Activated CD8-positive, alpha-beta T cell treated with anti-CD3 and anti-CD28 coated beads for 36 hours (primary cell): ENCODE measurements at places on chromosomes 13 and 19.

DNA sequence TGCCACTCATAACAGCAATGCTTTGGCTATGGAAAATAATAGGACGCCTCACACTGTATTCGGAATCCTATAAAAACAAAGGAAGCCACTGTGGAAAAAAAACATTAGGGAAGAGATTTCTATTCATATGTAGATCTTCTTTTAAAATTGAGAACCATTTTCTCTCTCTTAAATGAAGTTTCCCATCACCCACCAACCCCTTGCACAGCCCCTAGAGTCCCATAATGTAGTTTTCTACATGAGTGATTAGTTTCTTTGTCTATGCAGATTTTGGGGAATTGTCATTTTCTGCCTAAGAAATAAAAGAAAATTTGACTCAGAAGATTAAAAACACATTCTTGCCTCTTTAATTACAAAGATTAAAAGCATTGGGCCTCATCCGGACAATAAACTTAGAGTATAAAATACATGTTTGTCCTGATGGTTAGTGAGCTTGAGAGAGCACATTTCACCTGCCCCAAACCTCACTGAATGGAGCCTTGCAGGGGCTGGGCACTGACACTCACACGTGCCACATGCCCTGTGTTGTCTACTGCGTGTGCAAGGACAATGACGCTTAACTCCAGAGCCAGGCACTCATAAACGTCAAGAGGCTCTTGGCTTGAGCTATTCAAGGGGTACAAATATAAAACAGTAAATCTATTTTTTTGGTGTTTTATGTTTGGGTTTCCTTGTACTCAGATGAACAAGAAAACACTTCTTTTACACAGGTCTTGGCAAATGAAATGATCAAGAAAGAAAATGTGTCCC, 40.0 kb upstream of the KL start:
- no peak overlapping the region for H3K4me3 ChIP-seq
- peaks cover 3% of the 10 kb centered on the region for H3K27me3 ChIP-seq
- no peak overlapping the region for H3K27ac ChIP-seq

DNA sequence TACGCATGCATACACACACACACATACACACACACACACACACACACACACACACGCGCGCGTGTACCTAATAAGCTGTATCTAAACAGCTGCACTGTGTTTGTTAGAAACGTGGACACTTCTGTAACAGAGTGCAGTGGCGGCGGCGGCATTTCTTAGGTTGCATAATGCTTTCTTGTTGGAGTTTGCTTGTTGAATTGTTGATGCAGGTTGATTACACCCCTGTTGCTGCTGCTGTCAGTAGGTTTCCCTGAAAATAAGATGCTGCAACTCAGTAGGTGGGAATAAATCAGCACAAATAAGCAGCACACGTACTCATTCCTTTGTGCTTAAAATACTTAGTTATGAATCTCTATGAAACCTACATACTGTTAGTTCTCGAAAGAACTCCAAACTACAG, 479.2 kb downstream of the LIG4 start:
- no peak overlapping the region for H3K4me3 ChIP-seq
- DNase-seq, result no peak
- no peaks in the 10 kb centered on the region for H3K36me3 ChIP-seq
- no peaks in the 10 kb centered on the region for H3K4me1 ChIP-seq

GRCh38 chr19:13979244-13979615, 26.9 kb downstream of the RFX1 start:
- peaks cover 23% of the 10 kb centered on the region for H3K4me1 ChIP-seq
- no peaks in the 10 kb centered on the region for H3K27me3 ChIP-seq
- peaks cover 7% of the 10 kb centered on the region for H3K36me3 ChIP-seq
- peak overlapping the region; percentile 42 for H3K27ac ChIP-seq

DNA sequence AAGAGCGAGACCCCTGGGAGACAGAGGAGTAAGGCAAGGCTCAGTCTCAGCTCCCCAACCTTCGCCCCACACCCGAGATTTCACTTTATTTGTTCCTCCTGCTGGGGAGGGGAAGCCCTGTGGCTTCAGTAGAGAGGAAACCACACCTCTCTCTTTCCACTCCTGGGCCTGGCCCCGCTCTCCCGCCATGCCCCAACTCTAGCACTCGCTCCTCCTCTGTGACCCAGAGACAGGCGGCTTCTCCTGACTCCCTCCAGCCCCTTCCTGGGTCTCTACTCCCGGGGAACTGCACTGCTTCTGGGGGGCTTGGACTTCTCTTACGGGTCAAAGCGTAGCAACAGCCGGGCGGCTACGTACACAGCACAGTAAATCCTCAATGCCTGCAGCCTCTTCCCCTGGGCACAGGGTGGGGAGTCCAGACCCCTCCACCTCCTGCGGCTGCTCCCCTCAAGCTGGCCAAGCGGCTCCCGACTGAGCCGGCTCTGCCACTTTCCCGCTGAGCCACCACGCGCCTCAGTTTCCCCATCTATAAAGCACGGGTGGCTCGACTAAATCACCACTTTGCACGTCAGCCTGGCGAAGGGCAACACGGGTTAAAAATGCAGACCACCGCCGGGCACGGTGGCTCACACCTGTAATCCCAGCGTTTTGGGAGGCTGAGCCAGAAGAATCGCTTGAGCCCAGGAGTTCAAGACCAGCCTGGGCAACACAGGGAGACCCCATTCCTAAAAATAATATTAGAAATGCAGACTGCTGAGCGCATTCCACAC, 1.4 kb downstream of the RNF126 start:
- H3K36me3 ChIP-seq, result peaks cover 31% of the 10 kb centered on the region
- peaks cover 31% of the 10 kb centered on the region for H3K4me1 ChIP-seq
- no peaks in the 10 kb centered on the region for H3K27me3 ChIP-seq
- peak overlapping the region; percentile 93 for H3K27ac ChIP-seq
